Progenitor cell of endocrine pancreas (in vitro differentiated cells): ENCODE measurements at places on chromosomes 16 and 17. TPM values are rescaled to one million over a fixed set of nuclear protein-coding genes. Genes with fewer than 3 reads are reported as not detected.

DNA sequence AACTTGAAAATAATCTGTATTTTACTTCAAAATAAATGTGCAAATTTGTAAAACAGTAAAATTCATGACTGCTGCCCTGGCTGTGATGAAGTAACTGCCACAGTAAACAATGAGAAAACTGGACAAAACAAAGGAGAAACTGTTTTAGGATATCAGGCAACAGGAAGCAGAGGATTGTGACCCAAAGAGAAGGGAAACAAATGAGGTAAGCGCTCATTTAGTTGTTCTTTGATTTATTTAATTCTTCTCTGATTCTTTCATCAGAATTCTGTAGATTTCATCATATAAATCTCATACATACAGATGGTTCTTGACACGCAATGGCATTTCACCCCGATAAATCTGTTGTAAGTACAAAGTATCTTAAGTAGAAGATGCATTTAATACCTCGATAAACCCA lies 198.1 kb upstream of the AXIN2 start:
- DNase-seq = no peak

DNA sequence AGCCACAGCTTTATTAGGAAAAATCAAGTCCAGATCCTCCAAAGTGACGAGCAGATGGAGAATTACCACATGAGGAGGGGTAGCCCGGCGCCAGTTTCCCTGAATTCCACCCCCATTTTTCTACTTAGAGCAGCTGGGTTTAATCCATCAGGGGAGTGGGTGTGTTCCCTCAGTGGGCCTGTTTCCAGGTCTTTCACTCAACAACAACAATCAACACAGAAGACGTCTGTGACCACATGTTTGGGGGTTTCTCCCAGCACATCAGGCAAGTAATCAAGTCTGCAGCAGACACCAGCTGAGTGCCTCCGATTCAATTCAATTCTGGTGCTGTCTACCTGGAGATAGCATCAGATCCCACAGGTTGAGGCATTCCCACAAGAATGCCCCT lies 6.8 kb downstream of the SLC6A2 start:
- no peak for DNase-seq

Gene C16orf96
- total RNA-seq = 1.2 and 1.7 TPM in 2 replicates

GRCh38 chr17:6374271-6374691 lies 60.6 kb downstream of the AIPL1 start:
- no peak for DNase-seq

Gene CFDP1
- total RNA-seq = 91.5 and 94.6 TPM in 2 replicates

DNA sequence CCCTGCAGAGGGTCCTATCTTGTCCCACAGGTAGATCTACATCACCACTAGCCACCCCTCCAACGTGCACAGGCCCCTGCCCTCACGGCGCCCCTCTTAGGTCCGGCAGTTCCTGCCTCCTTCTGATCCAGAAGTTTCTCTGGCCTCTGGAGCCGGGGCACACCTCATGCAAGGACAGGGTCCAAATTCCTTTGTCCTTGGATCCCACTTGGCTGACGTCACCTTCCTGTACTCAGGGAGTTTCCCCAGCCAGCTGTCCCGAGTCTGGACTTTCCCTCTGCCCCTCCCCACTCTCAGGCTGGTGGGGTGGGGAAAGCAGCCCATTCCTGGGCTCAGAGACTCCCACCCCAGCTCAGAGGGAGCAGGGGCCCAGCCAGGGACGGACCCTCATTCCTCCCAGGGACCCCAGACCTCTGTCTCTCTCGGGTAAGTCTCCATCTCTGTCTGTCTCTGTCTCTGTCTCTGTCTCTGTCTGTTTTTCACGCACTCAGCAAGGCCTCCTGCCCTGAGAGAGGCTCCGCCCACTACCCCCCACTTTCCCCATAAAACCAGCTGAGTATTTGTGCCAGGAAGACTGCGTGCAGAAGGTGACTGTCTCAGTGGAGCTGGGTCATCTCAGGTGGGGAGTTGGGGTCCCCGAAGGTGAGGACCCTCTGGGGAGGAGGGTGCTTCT lies at the start of gene IL32:
TSS of gene IL32 (plus strand) at position 572 of the 673 bp plus-strand sequence. CDS start 172 bp downstream, outside the sequence.
- no peak for DNase-seq

DNA sequence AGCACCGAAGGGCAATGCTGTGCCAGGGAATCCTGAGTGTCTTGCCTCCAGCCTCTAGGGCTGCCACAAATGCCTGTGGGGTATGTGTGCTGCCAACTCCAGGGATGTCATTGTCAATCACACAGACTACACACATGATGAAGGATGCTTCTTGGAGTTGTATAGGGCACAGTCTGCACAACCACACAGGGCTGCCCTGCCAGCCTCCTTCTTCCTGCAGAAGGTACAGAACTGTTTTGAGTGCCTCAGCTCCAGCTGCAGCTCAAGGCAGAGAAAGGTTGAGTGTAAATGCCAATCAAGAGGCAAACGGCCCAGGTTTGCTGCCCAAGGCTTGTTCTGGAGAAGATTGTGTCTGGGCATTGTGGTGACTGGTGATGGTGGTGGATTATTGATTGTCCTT lies 15.6 kb downstream of the SCNN1B start:
- DNase-seq = no peak

DNA sequence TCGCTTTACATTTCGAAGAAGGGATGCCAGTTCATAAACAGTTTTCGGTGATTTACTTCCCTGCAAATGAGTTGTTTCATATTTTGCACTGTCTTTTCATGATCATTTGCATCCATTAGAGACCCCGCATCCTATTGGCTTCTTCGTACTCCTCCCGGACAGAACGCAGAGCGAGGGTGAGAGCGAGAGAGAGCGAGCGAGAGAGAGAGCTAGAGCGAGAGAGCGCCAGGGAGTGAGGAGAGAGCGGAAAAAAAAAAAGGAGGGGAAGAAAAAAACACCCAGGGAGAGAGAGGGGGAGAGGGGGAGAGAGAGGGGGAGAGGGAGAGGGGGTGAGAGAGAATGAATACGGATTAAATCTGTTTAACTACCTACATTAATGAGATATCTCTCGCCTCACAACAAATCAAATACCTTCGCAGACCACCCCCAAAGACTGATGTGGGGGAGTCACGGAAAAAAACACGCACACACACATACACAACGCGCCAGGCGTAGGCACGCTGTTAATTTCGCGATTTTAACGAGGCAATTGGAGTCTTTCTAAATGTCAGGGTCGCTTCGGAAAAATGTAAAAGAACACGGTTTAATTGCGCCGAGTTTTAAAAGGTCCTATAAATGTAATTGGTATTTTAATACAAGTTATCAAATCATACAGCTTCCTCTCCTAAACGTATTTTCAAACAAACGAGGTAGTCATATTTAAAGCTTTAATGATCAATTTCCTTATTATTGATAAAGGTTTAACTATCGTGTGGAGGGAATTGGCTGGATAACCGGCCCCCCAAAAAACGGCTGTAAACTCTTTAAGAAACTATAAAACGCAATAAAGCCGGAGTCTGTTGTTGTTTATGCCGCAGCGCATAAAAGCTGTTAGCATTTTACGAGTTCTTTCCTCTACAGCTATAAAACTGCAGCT lies at the start of gene HOXB8:
TSS of gene HOXB8 (minus strand) at position 246 of the 916 bp plus-strand sequence. CDS start 588 bp downstream, outside the sequence.
- no peak for DNase-seq

Gene TBC1D3I
- 0.77 and 1.9 TPM in 2 replicates for total RNA-seq

DNA sequence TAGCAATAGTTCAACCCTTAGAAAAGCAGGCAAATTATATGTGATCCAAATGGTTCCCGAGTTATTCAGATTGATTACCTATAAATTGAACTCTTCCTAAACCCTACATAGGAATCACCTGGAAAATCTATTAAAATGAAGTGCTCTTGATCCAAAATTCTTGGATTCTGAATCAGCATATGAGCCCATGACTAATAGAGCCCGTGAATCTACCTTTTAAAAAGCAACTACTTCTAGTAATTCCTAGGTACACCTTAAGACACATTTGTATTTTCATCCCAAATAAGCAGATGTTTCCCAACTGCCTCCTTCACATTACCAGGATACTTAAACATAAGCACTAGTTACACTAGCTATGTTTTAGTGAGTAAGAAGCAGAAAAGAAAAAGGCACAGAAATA lies 1171.0 kb upstream of the GOT2 start:
- no peak for DNase-seq

Gene PLD6
- 1.00 and 1.2 TPM in 2 replicates for total RNA-seq
